G401 (cell line): ENCODE measurements at places on chromosomes 6 and 20. TPM values are rescaled to one million over a fixed set of nuclear protein-coding genes. Genes with fewer than 3 reads are reported as not detected.

DNA sequence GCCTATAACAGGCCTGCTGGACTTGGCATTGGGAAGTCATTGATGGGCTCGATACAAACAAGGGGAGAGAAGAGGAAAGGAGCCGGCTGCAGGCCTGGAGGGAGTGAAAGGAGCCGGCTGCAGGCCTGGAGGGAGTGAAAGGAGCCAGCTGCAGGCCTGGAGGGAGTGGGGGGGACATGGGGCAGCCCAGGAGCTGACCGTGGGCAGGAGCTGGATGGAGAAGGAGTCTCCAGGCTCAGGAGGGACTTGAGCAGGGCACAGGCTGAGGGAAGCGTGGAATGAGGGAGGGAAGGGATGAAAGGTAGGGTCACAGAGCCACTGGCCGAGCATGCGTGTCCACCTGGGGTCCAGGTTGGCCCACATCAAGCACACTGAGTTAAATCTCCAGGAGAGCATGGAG is 32.0 kb downstream of the RPP40 start:
- DNase-seq, result no peak

DNA sequence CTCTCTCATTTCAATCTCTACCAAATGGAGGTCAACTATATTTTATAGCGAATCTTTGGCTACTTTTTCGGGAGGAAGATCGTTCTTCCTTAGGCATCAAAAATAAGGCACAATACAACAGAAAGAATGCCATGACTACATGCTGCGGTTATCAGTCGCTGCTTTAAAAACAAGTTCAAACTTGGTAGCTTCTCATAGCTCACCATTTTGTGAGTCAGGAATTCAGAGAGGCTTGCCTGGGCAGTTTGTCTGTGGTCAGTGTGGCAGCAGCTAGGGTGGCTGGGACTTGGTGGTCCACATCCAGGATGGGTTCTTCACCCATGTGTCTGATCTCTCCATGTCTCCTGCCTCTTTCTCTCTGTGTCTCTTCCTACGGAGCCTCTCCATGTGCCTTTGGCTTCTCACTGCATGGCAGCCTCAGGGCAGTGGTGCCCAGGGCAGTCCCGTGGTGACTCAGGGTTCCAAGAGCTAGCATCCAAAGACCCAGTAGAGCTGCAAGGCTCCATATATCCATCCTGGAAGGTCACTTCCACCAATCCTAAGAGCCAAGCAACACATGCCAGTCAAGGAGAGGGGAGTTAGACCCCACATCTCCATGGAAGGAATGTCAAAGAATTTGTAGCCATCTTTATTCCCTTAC is 10.4 kb downstream of the SCML4 start:
- no peak for DNase-seq

GRCh38 chr6:28841290-28841689 is 82.5 kb downstream of the TRIM27 start:
- no peak for DNase-seq

- DNase-seq, result no peak
Measured at GRCh38 chr6:55898342-55898741, 23.0 kb upstream of the BMP5 start.

DNA sequence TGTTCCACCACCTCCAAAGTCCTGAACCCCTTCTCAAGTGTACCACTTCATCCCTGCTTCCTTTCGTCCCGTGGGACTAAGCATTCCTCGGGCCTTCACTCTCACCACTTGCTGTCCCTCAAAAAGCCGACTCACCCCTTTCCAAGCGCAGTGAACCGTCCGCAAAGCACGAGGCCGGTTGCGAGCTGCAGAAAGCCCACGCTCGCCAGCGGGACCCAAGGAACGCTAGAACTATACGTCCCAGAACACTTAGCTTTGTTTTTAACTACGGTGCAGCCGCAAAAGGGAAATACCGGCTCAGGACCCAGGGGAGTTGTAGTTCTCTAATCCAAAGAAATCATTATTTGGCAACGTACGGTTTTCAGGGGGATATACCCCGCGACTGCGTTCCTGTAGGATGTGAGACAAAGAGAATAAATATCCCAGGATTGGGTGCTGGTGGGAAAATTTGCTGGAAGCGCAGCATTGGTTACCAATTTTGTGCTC is 416 bp upstream of the POLR1H start:
- no peak for DNase-seq

Gene LPIN3
- 10.8 and 14.6 TPM in 2 replicates for total RNA-seq

Gene TSPO2
- total RNA-seq, result not detected in 2 replicates

Gene C2
- 0.98 and 3.7 TPM in 2 replicates for total RNA-seq

Gene TNXB
- total RNA-seq, result under 0.01 TPM in 1 of 2 replicates, not detected in the other
